ENCODE measurements at places on chromosomes 12 and 14.
A peak's percentile ranks its signal among the peaks of the same experiment; 100 is the strongest.

DNA sequence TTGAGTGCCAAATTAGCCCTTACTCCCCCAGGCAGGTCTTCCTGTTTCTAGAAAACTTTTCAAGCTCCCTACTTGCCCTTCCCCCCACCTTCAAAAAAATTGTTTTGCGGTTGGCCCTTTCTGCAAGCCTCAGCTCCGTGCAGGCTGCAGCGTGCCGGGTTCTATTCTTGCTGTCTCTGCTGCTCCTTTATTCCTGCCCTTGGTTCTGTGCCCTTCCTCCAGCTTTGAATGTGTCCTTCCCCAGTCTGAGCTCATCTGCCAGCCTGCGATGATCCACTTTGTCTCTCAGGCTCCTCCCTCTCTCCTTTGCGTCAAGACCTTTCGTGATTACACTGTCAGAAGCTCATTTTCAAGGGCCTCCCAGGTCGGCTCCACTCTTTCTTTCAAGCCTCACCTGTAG, 98.6 kb downstream of the IRF2BPL start:
- DNase-seq = no peak

- no peak for DNase-seq
Observed at GRCh38 chr14:68282479-68283377, 463.1 kb downstream of the RAD51B start.

DNA sequence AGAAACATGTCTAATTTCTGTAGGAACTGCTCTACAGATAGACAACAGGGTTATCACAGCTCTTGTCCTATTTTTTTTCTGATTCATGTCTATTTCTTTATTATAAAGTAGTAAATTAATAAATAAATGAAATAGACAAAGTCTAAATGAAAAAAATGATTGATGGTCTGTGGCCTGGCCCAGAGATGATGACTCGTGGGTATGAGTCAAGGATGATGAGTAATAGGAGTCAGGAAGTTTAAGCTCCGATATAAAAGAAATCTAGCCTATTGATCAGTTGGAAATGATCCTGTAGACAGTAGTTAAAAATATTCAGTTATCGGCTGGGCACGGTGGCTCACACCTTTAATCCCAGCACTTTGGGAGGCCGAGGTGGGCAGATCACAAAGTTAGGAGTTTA, 90.6 kb upstream of the RTL1 start:
- DNase-seq = peak; percentile 75

GRCh38 chr12:64400041-64400440, 4.2 kb upstream of the XPOT start:
- DNase-seq = no peak

DNA sequence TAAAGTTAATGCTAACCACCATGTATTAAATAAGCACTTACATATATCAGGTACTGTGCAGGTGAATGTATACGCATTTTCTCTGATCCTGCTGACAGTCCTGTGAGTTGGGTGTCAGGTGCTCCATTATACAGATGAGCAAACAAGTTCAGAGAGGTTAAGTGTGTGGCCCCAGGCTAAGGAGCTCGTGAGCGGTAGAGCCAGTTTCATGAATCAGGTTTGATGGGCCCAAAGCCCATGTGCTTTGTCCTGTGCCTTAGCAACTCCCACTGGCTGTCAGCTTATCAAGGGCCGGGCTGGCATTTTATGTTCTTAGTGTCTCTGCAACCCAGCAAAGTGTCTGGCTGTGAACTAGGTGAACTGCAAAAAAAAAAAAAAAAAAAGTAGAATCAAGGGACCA, 701.2 kb upstream of the TBX3 start:
- DNase-seq = peak; percentile 51

- DNase-seq = no peak
Observed at GRCh38 chr14:35909665-35910064, 83.5 kb downstream of the BRMS1L start.

Measured in PC-3 (cell line).